ENCODE measurements at places on chromosomes 4 and X.

DNA sequence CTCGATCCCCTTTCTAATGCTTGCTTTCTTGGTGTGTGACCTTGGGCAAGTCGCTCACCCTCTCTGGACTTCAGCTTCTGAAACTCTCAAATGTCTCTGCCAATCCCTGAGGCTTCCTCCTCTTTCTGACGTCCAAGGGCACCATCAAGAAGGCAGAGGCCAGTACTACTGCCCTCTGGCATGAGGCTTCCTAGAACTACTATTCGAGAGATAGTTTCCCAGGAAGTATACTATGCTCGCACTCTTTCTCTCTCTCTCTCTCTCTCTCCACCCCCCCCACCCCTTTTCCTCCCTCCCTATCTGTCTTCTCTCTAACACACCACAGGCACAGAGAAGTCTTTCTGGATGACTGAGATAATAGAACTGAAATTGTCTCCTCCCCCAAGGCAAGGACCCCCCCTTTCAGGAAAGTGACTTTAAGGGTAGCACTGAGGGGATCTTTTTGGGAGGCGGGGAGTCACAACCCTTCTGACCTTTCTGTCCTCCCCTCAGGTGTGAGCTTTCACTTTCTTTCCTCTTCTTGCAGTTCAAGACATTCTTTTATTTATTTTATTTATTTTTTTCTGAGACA, 20.0 kb upstream of the BCOR start:
- DNase-seq = no peak

GRCh38 chr4:76526585-76526990, 91.6 kb downstream of the SHROOM3 start:
- no peak for DNase-seq

DNA sequence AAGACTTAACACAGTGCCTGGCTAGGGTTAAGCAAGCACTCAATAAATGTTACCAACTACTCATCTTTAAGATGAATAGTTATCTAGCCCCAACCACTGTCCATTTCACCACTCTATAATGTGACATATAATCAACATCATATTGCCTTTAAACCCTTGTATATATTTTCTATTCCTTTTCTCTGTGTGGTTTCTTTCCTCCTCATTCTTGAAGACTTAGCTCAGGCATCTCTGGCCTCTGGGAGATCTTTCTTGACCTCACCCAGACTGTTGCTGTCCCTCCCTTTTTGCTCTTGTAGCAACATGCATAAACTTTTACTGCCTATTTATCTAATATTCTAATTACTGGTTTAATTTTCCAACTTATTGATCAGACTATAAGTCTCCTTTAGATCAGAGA, 249.9 kb upstream of the MAB21L2 start:
- no peak for DNase-seq

- DNase-seq = no peak
Measured at GRCh38 chr4:169283114-169283509, 12.4 kb upstream of the SH3RF1 start.

GRCh38 chr4:77040270-77040669, 35.5 kb downstream of the CCNI start:
- no peak for DNase-seq

DNA sequence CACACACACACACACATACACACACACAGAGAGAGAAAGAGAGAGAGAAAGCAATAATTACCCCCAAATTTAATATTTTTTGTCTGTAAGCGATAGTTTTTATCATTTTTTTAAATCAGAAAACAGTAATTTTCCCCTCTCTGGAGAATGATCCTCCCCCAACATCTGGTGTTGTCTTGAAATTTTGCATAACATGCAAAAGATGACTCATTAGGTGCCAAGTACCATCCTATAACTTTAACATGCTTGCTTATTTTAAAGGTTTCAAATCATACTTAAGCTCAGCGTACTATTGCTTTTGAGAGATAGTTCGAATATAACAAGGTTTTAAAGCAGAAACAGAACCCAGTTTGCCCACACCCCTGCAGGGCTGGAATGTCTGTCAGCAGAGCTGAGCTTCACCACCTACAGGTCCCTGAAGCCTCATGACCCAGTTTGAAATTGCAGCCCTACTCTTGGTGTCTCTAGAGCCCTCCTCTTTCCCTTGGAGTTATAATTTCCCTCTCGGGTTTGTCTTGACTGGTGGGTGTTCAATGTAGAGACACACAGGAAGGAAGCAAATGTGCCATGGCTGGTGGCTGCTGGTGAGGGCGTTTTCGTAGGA, 175.0 kb upstream of the HS3ST1 start:
- DNase-seq = no peak

GRCh38 chr4:133483600-133484246, 334.6 kb downstream of the PCDH10 start:
- DNase-seq = no peak

GRCh38 chr4:10442976-10443375, 14.2 kb downstream of the ZNF518B start:
- no peak for DNase-seq

GRCh38 chr4:76313547-76313946, 7.0 kb downstream of the STBD1 start:
- DNase-seq = no peak

GRCh38 chr4:38086151-38086848, 126.1 kb downstream of the PTTG2 start:
- DNase-seq = no peak

DNA sequence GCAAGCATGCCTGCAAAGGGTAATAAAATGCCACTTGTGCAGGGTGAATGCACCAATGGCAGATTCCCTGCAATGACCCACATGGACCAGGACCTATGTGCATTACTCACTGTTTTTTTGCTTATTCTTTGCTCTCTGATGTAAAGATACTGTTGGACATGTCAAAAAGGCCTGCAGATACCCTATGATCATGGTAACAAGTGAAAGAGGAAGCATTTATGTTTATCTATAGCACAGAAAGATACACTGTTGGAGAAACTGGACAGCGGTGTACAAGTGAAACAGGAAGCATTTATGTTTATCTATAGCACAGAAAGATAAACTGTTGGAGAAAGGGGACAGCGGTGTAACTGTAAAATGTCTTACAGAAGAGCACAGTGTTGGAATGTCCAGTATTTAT, 127.5 kb downstream of the PAPSS1 start:
- DNase-seq = no peak

GRCh38 chrX:34631479-34632220, 25.4 kb downstream of the TMEM47 start:
- no peak for DNase-seq

- DNase-seq = no peak
Measured at GRCh38 chrX:16610121-16610621, 39.8 kb upstream of the S100G start.

GRCh38 chr4:143586080-143586479, 72.6 kb downstream of the SMARCA5 start:
- no peak for DNase-seq

- no peak for DNase-seq
Measured at GRCh38 chrX:73182502-73183114, 32.0 kb downstream of the NAP1L2 start.

DNA sequence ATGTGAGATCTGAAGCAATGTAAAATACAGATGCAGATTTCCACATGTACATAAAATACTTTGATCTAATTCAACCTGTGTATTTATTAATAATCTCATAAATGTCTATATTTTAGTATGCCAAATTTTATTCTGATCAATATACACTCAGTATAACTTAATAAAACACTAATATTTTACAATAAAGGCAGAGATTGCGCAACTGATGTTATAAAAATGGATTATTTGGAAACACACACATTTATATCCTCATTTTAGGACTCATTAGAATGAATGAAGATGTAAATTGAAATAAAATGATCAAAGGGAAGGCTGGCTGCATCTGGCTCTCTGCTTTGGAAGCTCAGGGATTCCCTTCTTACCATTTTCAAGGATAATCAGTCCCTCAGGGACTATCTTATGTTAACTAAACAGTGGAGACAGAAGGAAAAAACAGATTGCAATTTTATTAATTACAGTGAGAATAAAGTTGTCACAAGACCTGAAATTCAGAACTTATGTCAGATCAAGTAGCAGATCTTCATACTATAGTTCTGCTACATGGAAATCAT, 900.9 kb upstream of the EPHA5 start:
- no peak for DNase-seq

DNA sequence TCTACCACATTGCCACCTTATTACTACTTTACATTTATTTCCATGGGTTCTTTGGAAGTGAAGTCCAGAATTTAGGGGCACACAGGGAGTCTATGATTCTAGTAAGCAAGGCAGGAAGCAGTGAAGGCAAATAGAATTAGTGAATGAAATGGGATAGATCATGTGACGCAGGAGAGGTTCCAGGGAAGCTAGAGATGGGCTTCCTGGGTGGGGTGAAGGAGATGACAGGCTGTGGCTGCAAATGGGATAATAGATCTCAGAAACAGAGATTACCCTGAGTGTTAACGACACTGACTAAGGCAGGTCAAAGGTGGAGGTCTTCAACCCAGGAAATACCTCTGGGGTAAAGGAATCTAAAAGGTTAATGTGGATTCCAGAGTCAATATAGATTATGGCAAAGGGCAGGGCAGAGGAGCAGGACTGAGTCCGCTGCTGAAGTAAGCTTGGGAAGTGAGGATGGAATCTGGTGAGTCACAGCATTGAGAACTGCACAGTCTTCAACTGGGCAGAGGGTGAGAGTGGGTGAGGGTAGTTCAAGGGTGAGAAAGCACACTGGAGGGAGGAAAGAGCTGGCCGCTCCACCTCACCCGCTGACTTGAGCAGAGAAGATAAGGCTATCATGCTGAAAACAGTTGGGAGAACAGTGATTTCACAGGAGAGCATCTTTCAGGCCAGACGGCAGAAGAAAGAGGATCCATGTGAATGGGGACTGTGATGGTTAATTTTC, 70.8 kb downstream of the ANXA3 start:
- DNase-seq = no peak

DNA sequence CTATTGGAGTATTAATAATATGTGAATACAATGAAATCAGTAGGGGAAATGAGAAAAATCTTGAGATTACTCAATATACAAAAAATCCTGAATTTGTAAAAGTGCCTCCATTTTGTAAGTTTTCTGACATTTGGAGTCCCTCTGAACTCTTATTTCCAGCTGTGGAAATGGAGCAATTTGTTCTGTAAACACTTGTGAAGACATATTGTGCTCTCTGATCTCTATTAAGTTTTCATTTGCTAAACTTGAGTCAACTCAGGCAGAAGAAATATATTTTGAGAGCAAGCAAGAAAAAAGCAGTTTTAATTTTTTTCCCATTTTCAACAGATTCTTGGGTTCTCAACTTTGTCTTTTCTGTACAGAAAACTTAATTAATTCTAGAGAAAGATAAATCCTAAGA, 51.4 kb upstream of the PCDH18 start:
- no peak for DNase-seq

DNA sequence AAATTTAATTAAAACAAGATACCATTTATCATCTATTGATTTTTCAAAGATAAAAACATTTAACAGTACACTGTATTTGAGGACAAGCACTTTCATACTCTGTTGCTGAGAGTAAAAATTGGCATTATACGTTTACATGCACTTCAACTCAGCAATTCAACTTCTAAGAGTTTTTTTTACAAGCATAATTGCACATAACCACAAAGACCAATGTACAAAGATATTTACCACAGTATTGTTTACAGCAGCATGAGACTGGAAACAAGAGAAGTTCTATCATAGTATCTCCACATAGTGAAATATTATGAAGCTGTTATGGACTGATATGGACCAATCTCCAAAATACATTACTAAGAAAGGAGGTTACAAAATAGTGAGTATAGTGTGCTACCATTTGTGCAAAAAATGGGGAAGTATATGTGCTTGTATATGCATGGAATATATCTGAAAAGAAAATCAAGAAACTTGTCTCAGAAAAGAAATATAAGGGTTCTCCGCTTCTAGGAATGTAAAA, 10.9 kb downstream of the GAB3 start:
- DNase-seq = no peak

DNA sequence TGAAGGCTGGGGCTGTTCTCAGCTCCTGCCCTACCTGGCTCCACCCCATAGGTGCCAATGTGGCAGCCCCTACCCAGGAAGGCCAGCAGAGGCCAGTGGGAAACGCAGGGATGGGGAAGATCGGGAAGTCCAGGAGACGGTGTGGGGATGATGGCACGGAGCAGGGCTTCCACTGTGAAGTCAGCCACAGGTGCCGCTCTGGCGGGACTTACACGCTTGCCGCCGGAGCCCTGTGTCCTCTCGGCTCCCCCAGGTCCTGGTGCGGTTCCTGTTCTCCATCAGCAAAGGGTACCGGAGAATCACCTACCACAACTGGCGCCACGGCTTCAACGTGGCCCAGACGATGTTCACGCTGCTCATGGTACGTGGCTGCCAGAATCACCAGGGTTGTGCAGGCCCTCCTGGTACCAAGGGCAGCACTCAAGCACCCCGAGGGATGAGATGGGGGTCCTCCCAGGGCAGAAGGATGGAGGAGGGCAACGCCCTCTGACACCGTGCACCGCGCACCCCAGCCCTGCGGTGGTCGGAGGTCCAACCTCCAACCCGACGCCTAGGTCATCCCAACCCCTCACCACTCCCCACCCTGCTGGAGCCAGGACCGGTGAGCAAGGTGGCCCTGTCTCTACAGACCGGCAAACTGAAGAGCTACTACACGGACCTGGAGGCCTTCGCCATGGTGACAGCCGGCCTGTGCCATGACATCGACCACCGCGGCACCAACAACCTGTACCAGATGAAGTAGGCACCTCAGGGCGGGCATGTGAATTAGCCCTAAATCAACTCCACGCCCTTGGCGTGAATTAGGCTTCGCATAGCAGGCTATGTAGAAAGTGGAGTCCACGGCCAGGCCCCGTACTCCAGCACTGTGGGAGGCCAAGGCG, 12.0 kb downstream of the ATP5ME start:
- DNase-seq = no peak

- no peak for DNase-seq
Measured at GRCh38 chr4:156247470-156247869, 293.8 kb upstream of the CTSO start.

GRCh38 chr4:76562161-76562560, 127.1 kb downstream of the SHROOM3 start:
- DNase-seq = no peak

GRCh38 chr4:22457348-22457747, 58.5 kb downstream of the ADGRA3 start:
- DNase-seq = no peak

- no peak for DNase-seq
Measured at GRCh38 chr4:38818441-38818976, 13.9 kb upstream of the TLR1 start.

DNA sequence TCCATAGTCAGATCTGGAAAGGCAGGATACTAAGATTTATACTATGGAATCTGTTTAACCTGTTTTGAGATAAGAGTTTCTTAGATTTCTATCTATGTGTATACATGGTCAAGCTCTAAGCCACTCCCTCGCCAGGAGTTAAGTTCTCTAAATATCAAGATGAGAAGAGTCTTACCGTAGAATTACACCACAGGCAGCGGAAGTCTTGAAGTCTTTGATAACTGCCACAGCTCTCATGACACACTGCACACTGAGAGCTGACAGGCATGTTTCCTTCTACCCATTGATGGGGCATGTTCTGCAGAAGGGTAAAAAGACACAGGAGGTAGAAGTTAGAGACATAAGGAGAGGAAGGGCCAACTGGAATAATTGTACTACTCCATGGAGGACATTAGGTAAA, 67.7 kb downstream of the DGKK start:
- DNase-seq = no peak

Data from NCI-H2081 treated with DMSO at 0.1 percent for 48 hours (cell line).